NCI-H1048 (cell line): ENCODE measurements at places on chromosomes 7 and 10.

DNA sequence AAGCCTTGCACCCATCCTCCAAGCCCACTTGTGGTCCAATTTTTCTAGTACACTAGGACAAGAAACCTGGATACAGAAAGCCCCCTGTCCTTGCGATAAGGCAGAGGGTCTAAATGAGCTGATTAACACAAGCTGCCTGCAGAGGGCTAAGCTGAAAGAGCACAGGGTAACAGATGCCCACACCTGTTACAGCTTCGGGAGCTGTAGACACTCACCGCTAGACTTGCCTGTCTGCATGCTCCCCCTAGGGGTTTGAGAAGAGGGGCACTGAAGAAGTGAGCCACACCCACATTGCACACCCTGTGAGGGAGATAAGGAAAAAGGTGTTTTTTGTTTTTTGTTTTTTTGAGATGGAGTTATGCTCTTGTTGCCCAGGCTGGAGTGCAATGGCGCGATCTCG, 386.5 kb upstream of the AUTS2 start:
- DNase-seq = no peak

DNA sequence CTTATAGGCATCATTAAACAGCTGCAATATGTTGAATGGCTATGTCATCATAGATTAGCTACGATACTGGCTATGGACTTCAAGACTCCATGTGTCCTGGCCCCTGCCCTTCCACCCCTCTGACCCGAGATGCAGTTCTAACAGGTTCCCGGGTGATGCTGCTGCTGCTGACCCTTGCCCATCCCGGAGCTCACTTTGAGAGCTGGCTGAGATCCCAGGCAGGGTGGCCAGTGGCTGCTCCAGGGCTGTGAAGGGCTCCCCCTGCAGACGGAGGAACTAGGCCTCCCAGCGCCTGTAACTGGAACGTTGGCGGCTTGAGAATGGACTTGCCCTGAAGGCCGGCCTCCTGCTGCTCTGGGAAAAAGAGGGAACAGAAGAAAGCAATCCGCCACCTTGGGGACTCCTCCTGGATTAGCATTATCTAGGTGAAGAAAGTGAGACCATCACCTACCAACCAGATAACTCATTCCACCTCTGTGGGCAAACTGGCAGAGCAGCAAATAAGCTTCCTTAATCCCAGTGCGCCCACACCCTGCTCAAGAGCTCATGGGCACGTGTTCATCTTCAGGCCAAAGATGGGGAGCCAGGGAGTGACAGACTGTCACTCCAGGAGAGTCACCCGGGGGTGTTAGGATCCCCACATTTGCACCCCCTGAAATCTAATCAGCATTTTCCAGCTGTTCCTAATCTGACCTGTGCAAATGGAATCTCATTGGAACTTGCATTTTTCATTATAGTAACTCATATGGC, 56.8 kb downstream of the PARP12 start:
- DNase-seq = no peak

DNA sequence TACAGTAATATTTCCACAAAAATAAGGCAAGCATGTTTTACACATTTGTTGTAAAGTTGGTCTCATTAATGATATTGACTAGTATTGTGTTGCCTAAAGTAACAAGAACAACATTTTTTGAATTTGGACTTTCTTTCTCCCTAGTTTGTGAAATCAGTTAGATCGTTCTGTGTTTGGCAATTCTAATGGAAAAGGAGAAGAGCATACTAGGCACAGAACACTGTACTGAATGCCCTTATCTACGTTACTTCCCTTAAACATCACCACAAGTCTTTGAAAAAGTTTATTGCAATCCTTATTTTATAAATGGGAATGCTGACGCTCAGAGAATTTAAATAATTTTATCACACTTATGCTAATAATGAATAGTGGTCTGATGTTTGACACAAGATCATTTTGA, 372.2 kb downstream of the EXOC4 start:
- no peak for DNase-seq

GRCh38 chr10:126131341-126131740, 235.0 kb downstream of the FANK1 start:
- no peak for DNase-seq

- DNase-seq = no peak
These were observed 1531.1 kb upstream of the LRRTM3 start for GRCh38 chr10:65394502-65395297.
